ENCODE measurements at places on chromosomes 16 and 17.

DNA sequence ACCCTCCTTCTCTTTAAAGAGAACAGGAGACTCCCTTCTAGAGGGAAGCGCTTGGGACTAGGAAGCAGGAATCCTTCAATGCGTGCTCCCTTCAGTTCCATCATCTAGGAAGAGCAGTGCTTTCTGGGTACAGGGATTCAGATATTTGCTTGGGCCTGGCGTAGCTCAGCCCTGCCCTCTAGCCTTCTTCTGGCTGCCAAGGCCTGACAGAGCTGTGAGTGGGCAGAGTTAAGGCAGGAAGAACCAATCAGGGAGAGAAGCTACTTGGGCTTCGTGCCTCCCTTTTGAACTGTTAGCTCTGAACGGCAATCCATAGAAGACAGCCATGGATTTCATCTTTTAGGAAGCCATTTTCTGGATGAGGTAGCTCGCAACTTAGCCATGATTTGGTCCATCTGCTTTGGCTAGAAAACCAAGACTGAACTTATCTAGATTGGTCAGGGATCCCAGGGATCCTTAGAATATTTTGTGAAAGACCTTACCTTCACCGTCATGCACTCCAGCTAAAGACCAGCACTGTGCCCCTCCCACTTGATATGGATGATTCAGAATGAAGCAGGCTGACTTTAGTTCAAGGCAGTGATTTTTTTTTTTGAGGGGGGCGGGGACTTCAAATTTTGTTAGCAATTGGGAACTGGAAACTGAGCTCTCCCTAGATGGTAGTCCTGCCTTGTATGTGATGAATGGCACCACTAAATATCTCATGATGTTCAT lies 2.5 kb upstream of the CORO6 start:
- peak; percentile 7 for DNase-seq

DNA sequence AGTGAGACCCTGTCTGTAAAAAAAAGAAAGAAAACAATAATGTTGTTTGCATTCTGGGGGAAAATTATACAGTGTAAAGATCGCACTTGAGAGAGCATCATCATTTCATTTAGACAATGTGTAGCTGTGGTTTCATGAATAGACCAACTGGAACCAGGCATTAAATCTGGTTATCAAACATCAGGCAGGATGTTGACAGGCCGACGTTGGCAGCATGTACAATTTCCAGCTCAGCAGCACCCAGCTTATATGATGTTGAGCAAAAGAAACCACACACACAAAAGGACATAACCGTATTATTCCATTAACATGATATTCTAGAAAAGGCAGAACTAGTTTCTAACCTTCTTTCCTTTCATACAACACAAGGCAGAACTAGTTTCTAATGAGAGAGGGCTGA lies 5.8 kb downstream of the MARVELD3 start:
- no peak for DNase-seq

DNA sequence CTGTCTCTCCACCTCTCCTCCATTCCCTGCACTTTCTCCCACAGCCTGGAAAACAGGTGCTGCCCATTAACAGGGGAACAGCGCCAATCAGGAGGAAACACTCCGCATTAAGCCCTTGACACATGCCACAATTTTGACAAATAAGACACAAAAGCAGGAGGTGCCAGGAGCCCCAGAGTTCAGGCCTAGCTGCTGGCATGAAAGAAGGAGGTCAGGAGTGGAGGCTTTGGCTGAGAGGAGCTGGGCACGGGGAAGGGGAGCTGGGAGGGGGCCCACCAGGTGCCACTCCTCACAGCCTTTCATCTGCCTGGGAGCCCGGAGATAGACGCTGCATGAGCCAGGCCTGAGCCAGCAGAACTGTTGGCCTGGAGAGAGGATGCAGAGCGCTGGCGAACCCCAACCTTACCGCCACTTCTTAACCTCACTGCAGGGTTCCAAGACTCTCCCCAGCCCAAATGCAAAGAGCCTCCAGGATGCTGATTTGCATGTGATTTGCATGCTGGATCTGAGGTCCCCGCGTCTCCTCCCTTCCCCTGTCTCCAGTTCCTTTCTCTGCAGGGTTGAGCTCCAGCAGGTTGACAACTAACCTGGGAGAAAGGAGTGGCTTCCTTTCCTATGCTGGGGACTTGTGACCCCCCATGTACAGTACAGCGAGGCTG lies 139.8 kb upstream of the SDK2 start:
- DNase-seq, result no peak

- DNase-seq, result no peak
Measured at GRCh38 chr16:13519871-13520270, 400.1 kb upstream of the ERCC4 start.

GRCh38 chr16:84833144-84833500 lies 13.3 kb downstream of the CRISPLD2 start:
- no peak for DNase-seq

- no peak for DNase-seq
Measured at GRCh38 chr17:80704381-80704819, 159.8 kb downstream of the RPTOR start.

GRCh38 chr17:49193513-49194296 lies 16.7 kb downstream of the GNGT2 start:
- peak; percentile 20 for DNase-seq

GRCh38 chr16:61587526-61587925 lies 448.7 kb downstream of the CDH8 start:
- no peak for DNase-seq

Measured in NCI-H510A (cell line).